ENCODE measurements at places on chromosomes 12 and 14. TPM values are rescaled to one million over a fixed set of nuclear protein-coding genes. Genes with fewer than 3 reads are reported as not detected.
A peak's percentile ranks its signal among the peaks of the same experiment; 100 is the strongest.

The NTF3 gene
- total RNA-seq = 1.4 TPM

The PAPLN gene
- 14.5 TPM for total RNA-seq

The KLHDC1 gene
- 0.44 TPM for total RNA-seq

The TAS2R19 gene
- 3.3 TPM for total RNA-seq

The CAPS2 gene
- 3.9 TPM for total RNA-seq

The RFLNA gene
- total RNA-seq = 1.2 TPM

GRCh38 chr14:54669721-54670561 lies 103.0 kb downstream of the SAMD4A start:
- no peak for DNase-seq

DNA sequence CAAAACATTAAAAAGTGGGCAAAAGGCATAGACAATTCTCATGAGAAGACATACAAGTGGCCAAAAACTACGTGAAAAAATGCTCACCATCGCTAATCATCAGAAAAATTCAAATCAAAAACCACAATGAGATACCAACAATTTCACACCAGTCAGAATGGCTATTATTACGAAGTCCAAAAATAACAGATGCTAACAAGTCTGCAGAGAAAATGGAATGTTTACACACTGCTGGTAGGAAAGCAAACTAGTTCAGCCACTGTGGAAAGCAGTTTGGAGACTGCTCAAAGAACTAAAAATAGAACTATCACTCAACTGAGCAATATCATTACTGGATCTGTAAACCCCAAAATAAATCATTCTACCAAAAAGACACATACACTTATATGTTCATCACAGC lies 76.2 kb downstream of the PRKD1 start:
- DNase-seq = no peak

GRCh38 chr12:107402041-107403022 lies 283.3 kb upstream of the PWP1 start:
- peak; percentile 97 for DNase-seq

- DNase-seq = no peak
Measured at GRCh38 chr14:32662211-32662610, 276.5 kb upstream of the NPAS3 start.

DNA sequence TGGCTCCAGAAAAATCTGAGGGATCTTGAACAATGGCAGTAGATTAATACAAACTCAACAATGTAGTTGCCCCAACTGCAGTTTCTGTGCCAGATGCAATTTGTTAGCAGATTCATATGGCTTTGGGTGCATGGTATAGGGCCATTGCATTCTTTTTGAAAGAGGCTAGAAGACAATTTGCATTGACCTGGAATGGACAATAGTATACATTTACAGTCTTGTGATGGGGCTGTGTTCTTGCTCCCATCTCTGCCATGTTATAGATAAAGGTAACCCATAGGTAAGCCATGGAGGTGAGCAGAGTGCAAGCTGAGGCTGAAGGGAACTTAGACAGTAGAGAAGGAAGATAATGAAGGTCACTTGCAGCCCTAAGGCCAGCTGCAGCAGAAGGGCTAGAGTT lies 50.1 kb upstream of the DIO3 start:
- no peak for DNase-seq

DNA sequence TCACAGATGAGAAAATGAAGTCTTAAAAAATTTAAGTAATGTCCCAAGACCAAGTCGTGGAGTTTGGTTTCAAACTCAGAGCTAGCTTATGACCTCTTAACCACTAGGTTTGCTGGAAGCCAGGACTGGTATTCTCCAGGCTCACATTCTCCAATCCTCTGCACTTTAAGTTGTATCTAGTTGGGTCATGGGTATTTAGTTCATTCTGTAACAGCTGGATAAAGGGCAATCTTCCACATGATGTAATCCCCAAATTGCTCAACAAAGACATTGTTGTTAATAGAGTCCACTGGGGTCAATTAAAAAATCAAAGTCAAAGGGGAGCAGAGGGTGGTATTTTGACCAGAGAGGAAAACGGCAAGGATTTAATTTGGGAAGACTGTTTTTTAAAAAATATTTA lies 17.8 kb upstream of the GAS2L3 start:
- DNase-seq = no peak

GRCh38 chr12:25054076-25054782 lies 105.3 kb upstream of the BCAT1 start:
- DNase-seq = no peak

DNA sequence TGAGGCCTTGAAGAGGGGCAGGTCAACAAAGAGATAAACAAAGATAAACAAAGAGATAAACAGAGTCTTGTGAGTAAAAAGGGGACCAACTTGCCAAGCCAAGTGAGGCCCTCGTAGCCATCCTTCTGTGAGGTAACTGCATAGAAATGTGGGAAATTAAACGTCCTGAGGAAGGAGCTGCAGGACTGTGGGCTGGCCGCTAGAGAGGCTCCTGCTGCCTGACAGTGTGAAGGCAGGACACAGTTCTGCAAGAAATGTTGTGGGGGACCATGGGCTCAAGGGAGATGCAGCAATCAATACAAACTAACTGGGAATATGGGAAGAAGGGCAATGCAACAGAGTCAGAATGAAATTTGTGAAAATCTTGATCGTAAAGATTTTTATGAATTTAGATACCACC lies 91.9 kb downstream of the SLC8A3 start:
- peak; percentile 76 for DNase-seq

DNA sequence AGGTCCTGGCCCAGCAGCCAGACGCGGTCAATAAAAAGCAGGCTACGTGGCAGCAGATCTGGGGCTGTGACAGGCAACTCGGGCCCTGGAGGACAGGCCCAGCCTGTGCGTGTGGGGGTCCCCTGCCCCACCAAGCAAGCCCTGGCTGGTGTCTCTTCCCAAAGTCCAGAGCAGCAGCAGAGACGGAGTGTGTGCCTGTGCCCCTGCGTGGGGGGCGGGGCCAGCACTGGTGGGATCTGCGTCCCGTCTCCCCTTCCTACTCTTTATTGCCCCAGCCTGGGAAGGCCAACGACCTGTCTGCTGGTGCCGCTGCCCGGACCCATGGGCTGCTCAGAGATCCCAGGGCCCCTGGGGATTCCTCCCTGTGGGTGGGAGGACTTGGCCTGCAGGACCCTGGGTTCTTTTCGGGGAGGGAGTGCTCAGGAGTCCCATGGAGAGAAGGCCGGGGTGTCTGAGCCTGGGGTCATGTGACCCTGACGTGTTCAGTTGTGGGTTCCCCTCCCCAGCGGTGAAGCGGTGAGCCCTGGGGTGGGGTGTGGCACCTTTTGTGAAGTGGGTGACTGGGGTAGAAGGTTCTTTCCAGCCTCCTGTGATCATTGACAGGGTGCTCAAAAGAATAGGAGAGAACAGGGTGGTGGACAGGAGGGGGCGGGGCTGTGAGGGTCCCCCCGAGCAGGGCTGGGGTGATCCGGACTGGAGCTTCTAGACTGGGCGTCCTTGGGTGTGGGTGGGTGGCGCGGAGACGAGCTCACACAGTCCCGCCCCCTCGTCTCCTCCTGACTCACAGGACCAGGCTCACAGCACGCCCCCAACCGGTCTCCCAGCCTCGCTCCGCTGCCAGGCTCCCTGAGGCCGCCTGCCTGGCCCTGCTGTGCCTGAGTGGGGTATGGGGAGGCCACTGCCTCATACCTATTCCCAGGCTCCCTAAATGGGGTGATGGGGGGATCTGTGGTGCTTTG lies 22.4 kb downstream of the ASPG start:
- peak; percentile 63 for DNase-seq

- DNase-seq = no peak
Measured at GRCh38 chr14:24054324-24054641, 2.5 kb downstream of the CARMIL3 start.

- DNase-seq = no peak
Measured at GRCh38 chr12:47359310-47360092, 279.7 kb upstream of the AMIGO2 start.

- DNase-seq = no peak
Measured at GRCh38 chr12:33942172-33942571, 80.1 kb upstream of the ALG10 start.

DNA sequence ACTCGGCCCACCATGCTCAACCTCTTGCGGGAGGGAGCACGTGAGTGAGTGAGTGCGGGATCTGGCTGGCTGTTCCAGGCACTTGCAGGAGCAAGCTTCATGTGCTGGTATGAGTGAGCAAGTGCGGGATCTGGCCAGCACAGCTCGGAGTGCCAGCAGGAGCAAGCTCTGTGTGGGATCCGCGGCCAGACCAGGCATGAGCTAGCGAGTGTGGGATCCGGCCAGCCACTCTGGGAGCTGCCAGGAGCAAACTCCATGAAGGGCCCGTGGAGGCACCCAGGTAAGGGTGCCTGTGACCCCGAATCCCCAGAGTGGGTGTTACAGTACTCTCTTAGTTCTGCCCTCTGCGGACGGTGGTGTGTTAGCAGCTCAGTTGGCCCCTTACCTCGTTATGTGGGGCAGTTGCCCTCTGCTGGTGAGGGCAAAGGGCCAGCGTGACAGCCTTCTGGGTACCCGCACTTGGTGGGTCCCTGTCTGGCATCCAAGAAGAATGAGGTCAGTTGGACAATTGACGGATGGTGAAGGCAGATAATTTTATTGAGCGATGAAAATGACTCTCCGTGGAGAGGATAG lies 38.3 kb downstream of the RAD51B start:
- no peak for DNase-seq

DNA sequence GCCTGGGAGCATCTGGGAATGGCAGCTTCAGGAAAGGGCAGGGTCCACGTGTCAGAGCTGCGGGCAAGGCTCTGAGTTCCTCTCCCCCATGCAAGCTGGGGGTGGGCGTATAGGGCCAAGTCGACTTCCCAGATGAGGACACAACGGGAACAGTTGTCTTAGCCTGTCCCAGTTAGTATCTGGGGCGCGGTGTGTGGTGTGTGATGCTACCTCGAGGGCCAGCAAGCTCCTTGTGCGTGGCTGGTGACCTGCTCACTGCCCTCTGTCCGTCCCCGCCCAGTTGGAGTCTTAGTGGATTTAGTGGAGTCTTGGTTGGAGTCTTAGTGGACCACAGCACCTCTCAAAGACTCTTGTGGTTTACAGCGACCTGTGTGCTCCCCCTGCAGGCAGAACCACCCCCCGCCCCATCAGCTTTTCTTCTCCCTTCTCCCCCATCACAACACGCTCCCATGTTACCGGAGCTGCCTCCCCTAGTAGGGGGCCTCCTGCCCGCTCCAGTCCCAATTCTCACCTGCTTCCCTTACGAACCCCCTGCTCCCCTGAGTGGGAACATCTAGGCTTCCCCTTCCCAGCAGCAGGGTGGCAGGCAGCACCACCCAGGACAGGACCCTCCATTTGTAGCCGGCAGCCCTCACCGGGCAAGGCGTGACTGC lies 8.7 kb downstream of the ASPG start:
- DNase-seq = no peak

DNA sequence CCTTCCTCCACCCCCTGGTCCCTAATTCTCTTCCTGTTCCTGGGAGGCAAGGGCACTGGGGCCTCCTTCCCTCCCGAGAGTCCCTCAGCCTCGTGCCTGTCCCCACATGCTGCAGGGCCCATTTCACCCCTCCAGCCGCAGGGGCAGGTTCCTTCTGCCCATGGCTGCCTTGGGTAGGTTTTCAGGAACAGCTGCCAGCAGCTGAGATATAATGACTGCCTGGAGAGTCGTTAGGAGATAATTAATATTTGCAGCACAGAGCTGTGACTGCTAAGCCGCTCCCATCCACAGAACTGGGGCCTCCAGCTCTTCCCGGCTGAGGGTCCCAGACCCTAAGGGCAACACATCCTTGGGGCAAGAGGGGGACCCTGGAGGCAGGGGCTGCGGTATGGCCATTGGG lies 211.9 kb upstream of the LHX5 start:
- peak; percentile 44 for DNase-seq

All from endodermal cell (in vitro differentiated cells).